Stimulated activated naive B cell treated with anti-CD40 and anti-IgM and Interleukin-4, amounts not matched to agents 10 μg/mL and 1 μg/mL and 100 μg/mL, for 72 hours (primary cell): ENCODE measurements at places on chromosomes 5 and 9.

GRCh38 chr5:79612667-79613198, 492 bp downstream of the TENT2 start:
- peaks cover 13% of the 10 kb centered on the region for H3K4me1 ChIP-seq
- H3K36me3 ChIP-seq = peaks cover 22% of the 10 kb centered on the region
- H3K27me3 ChIP-seq = no peaks in the 10 kb centered on the region
- DNase-seq = no peak
- H3K4me3 ChIP-seq = peak overlapping the region; percentile 100
- peak overlapping the region; percentile 100 for H3K27ac ChIP-seq

GRCh38 chr5:138978581-138978980, 103.4 kb upstream of the LRRTM2 start:
- no peak for DNase-seq
- peaks cover 42% of the 10 kb centered on the region for H3K36me3 ChIP-seq
- no peak overlapping the region for H3K4me3 ChIP-seq

DNA sequence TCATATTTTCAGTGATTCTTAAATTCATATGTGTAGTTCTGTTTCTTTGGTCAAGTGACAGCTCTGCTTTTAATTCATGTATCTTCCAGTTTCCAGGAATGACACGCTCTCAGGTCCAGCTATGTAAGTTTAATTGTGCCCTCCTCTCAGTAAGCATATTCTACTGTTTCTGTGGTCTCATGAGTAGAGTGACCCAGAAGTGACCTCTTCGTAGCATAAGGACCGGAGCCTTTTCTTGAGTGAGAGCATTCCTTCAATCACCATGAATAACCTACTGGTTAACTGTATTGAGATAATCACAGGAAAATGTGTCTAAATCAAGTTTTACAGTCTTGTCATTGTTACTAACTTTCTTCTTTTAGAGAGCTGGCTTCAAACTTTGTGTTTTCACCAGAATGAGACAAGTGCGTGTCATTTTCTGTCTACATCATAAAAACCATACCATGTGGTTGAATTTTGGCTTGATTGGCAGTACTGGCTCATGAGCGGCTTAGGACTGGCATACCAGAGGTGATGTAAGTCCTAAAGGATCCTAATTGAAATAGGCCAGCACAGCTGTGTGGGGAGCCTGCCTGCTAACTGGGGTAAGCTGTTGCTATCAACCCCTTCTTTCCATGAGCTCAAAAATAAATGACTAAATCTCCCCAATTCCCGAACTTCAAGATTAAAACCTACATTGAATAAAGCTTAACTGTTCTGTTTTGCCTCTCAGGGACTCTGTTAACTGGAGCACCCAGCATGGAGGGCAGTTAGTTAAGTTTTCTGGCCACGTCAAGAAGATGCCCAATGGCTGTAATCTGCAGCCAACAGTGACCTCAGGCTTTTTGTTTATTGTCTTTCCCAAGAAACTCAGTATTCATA, 4.8 kb downstream of the ADAMTSL1 start:
- peaks cover 11% of the 10 kb centered on the region for H3K27me3 ChIP-seq
- H3K4me1 ChIP-seq = no peaks in the 10 kb centered on the region
- no peak for DNase-seq
- H3K27ac ChIP-seq = no peak overlapping the region

DNA sequence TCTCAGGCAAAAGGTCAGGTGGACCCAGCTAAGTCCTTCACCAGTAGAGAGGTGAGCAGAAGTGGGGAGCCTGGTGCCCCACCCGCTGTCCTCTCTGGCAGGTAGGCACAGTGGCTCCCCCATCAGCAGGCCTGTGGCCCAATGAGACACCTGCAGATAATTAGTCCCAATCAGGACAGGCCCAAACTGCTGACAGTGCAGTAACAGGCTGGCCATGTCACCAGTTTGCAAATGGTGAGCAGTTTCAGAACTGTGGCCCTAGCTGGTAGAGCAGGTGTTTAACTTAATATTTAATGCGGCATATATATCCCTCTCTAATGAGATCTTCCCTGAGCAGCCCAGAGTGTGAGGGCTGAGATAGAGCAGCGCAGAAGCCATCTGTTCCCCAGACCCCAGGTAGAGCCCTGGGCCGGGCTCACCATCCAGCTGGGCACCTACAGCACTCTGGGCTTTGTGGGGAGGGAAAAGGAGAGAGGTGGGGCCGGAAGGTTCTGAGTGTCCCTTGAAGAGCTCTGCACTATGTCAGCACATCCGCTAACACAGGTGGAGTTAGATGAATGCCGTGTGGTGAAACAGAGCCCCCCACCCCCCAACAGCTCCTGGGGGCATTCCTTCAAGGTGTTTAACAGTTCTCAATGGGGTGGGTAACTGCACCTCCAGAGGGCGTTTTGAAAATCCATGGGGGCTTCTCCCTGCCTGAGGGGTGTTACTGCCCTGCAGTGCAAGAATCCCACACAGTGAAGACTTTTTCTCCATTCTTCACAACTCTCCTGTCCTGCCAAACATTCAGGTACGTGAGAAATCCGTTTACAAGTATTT, 120.5 kb downstream of the PAX5 start:
- peaks cover 38% of the 10 kb centered on the region for H3K36me3 ChIP-seq
- no peak for DNase-seq
- H3K27me3 ChIP-seq = no peaks in the 10 kb centered on the region
- no peak overlapping the region for H3K4me3 ChIP-seq

DNA sequence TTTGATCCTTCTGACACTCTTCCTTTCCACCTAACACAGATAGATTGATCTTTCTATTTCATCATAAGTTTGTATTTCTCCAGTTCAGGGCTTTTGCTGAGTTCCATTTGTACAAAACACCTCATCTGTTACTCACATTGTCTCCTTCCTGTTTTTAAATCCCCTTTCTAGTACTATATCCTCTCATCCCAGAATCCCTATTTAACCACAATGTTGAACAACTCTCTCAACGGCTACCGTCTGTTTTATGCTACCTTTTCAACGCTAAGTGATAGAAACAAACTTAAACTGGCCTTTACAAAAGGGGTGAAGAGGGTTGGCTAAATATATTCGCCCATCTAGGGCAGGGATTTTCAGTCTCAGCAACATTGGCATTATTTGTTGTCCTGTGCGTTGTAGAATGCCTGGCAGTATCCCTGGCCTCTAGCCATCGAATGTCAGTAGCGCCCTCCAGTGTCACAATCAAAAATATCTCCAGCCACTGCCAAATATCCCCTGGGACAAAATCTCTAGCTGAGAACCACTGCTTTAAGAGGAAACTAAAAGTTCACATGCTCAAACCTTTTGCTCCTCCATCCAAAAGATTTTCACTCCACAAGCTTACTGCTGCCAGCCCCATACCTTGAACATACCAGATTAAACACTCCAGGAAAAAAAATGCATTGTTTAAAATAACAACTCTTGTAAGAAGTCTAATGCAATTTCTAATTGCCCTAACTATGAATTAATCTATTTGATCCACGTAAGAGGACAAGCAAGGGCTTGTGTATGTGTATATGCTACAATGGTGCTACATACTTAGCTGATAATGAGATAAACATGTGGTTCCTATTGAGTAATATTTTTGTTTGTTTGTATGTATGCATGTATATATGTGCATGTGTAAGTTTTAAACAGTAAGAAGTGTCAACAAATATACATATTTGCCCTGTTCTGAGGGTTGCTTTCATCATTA, 344.0 kb downstream of the PTPRD start:
- no peak for DNase-seq
- no peak overlapping the region for H3K27ac ChIP-seq
- H3K27me3 ChIP-seq = no peaks in the 10 kb centered on the region
- H3K36me3 ChIP-seq = no peaks in the 10 kb centered on the region
- H3K4me3 ChIP-seq = no peak overlapping the region
- no peaks in the 10 kb centered on the region for H3K4me1 ChIP-seq
